ENCODE measurements at places on chromosomes 7 and 10.
A peak's percentile ranks its signal among the peaks of the same experiment; 100 is the strongest.

- DNase-seq = peak; percentile 73
These were observed 628.7 kb downstream of the TYW1 start for GRCh38 chr7:67625257-67625737.

DNA sequence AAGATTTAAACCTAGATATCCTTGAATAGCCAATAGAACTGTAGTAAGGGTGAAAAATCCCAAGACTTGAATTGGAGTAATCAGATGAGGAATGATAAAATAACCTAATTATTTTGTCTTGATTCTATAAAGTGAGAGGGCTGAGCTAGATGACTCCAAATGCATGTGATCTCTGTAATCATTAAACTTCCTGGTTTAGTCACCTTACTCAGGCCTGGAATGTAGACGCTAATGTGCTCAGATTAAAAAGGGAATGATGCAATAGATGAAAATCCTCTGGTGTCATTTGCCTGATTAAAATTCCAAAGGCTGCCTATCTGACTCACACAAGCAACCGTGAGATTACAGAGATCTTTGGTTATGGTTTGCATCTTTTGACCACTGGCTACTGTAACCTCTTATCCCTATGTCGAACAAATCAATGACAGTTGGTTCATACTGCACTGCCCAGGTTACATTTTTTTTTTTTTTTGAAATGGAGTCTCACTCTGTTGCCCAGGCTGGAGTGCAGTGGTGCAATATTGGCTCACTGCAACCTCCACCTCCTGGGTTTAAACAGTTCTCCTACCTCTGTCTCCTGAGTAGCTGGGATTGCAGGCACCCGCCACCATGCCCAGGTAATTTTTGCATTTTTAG, 2.9 kb upstream of the HKDC1 start:
- DNase-seq = peak; percentile 91

DNA sequence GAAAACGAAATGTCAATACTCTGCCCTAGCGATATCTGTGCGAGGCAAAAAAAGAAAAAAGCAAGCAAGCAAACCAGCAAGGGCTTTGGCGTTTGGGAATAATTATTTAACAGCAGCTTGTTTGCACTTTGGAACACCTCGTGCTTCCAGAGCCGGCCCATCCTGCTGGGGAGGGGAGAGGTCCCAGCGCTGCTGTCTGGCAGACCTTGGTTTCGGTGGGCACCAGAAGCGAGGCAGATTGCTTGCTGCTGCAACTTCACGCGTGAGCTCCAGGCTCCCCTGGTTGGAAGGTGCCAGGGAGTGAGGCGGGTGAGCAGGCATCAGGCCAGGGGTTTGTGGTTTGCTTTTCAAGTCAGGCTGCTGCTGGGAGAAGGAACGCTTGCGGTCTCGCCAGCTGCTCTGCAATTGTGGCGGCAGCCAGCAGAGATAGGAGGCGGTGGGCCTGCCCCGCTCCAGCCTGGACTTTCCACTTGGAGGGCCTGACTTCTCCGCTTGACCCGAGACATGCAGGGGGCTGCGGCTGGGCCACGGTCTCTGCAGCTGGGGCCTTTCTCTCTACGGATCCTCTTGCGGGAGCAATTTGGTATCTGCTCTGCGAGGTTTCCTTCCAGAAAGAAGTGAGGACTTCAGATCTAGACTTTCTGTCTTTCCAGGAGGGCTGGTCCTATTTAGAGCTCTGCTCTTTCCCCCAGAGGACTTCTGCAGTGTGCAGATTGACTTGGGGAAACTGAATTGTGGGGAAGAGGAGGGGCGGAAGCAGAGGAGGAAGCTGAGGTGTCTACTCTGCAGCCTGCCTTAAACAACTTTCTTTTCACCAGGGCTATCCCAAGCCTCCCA, 131.4 kb downstream of the PRPF18 start:
- DNase-seq = peak; percentile 93

DNA sequence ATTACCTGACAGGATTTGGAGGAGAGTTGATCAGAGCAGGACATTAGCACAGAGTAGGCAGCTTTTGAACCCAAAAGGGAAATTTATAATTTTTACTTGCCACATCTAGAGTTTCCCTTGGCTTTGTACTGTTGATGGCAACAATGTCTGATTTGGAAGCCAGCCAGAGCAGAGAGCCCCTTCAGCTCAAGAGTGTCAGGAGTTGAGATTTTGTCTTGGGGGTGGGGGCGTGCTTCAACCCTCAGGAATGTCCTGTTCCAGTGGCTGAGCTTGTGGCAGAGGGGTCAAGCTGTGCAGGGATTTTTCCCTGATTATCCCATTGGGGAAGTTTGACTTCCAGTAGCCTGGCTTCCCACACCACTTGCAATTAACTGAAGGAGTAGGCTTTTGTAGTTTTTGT, 27.0 kb downstream of the SP4 start:
- no peak for DNase-seq

- peak; percentile 29 for DNase-seq
These were observed 577 bp downstream of the DNAJB9 start for GRCh38 chr7:108570146-108570755.

Data from AG10803 (cell line).